Peyer's patch (tissue), 4 donors: ENCODE measurements at places on chromosomes 2 and 18. TPM values are rescaled to one million over a fixed set of nuclear protein-coding genes. Genes with fewer than 3 reads are reported as not detected.

VSNL1 gene
- total RNA-seq, result not detected

CCDC121 gene
- 2.1 TPM for total RNA-seq

SRD5A2 gene
- total RNA-seq, result not detected

CYP27A1 gene
- 68.5 TPM for total RNA-seq

GAL3ST2 gene
- not detected for total RNA-seq

RFX8 gene
- not detected for total RNA-seq

SMPD4 gene
- 66.8 TPM for total RNA-seq

SKOR2 gene
- total RNA-seq, result not detected

NDC80 gene
- 5.0 TPM for total RNA-seq

STAT4 gene
- 5.4 TPM for total RNA-seq

MC5R gene
- not detected for total RNA-seq

TEKT4 gene
- total RNA-seq, result not detected

PSMA8 gene
- total RNA-seq, result not detected

DUSP19 gene
- 0.28 TPM for total RNA-seq

CYP26B1 gene
- total RNA-seq, result 6.4 TPM

WDR12 gene
- 28.6 TPM for total RNA-seq

STEAP3 gene
- 17.2 TPM for total RNA-seq

STK36 gene
- 59.4 TPM for total RNA-seq

LHCGR gene
- not detected for total RNA-seq

TSHZ1 gene
- total RNA-seq, result 12.4 TPM

UGT1A8 gene
- total RNA-seq, result 2.5 TPM

CCDC102B gene
- 3.5 TPM for total RNA-seq

CFC1 gene
- not detected for total RNA-seq

SDC1 gene
- total RNA-seq, result 25.6 TPM

CHST9 gene
- total RNA-seq, result not detected

GKN1 gene
- not detected for total RNA-seq

IL18RAP gene
- total RNA-seq, result 4.8 TPM

GPR55 gene
- 4.0 TPM for total RNA-seq

ATP8B1 gene
- 97.3 TPM for total RNA-seq

TRIM54 gene
- total RNA-seq, result not detected

DOK6 gene
- total RNA-seq, result 0.83 TPM

DNAH7 gene
- total RNA-seq, result 1.3 TPM

ONECUT2 gene
- total RNA-seq, result not detected

NEU2 gene
- total RNA-seq, result not detected

CDH7 gene
- not detected for total RNA-seq

UPP2 gene
- total RNA-seq, result not detected

DPP10 gene
- total RNA-seq, result 2.5 TPM

CNNM4 gene
- 53.2 TPM for total RNA-seq

CWC22 gene
- total RNA-seq, result 14.9 TPM

SCYGR4 gene
- total RNA-seq, result not detected

KIF5C gene
- 2.2 TPM for total RNA-seq
